ENCODE measurements at places on chromosomes 3 and 15.

DNA sequence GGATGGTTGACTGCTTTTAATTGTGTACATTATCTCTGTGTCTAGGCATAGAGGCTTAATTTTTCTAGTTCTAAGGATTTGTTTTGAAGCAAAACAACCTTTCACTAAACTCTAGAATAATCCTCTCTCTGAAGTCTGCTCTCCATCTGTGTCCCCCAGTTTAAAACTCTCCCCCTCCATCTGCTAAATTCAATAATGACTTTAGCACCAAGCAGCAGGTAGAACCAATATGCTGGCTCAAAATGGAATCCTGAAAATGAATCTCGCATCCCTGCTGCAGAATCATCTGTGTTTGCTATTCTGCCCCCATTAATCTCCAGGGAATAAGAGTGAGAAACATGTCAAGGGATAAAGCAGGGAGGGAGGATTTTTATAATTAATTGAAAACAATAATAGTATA is 111.8 kb downstream of the TUSC7 start:
- DNase-seq = no peak

DNA sequence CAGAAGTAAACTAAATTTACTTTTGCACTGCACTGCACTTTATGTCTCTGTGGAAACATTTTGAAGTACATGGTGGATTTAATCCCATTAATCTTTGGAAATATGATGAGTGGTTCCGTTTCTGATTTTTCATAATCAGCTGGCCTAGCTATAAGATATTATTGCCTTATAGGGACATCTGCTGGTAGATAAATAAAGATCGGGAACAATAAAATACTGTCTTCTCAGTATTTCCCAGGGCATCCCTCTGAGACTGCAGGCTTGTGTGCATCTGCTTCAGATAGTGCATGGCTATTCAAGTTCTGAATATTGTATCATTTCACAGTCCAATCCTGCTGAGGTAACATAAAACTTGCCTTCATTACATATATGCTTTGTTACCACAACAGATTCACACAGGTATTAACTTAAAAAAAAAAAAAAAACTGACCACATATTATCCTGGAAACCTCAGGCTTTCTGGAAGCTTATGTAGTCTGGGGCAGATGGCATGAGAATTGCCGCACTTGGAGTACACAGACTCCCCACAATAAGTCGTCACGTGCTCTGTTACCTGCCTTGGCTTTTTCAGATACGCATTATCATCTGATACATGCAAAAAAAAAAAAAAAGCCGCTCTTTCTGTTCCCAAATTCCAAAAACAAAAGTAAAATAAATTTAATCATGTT is 330.8 kb upstream of the AGTR1 start:
- no peak for DNase-seq

DNA sequence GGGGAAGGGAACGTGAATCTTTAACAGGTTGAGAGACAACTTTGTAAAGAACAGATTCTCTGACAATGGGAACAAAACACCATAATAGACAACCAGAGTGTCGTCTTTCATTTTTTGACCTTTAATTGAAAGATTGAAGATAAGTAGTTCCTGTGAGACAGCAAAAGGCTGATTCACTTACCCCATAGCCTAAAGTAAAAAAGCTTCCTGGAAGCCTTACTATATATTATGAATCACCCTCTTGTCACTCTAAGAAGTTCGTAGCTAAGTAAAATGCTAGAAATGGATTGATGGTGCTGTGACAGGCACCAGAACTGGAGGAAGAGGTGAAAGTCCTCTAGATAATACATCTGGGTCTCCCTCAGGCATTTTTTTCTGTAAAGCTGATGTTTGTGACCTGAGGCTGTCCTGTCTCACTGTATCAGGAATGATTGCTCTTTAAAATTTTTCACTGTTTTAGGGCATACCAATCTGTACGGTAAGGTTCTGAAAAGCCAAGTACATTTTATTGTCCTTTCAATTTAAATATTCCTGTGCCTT is 824.6 kb upstream of the SEMA6D start:
- no peak for DNase-seq

DNA sequence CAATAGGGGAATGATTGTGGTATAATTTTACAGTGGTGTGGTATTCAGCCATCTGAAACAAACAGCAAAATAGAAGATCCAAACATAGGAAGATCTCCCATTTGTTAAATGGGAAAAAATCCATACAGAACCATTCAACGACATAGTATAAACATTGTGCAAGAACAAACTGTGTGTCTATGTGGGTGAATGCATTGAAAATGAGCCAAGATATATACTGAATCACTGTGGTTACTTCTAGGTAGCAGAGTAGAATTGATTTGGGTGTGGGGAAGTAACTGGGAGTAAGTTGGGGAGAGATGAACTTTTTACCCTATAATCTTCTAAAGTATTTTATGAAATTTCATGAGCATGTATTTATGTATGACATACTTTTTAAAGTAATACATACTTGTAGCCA is 123.1 kb upstream of the UMPS start:
- no peak for DNase-seq

GRCh38 chr15:94086341-94086740 is 145.0 kb upstream of the MCTP2 start:
- no peak for DNase-seq

- DNase-seq = peak; percentile 28
Observed at GRCh38 chr15:41965441-41966413, 6.6 kb downstream of the EHD4 start.

DNA sequence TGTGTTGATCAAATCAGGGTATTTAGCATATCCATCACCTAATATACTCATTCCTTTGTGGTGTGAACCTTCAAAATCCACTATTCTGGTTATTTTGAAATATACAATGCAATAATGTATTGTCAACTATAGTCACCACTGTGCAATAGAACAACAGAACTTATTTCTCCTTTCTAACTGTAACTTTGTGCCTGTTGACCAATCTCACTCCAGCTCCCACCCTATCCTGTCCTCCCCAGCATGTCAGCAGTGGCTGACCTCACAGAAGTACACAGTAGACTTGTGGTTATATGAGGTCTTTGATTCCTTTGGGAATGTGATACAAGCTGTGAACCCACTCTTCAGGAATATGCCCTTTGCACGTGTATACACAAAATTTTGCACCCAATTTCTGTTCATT is 64.2 kb downstream of the ECT2 start:
- no peak for DNase-seq

DNA sequence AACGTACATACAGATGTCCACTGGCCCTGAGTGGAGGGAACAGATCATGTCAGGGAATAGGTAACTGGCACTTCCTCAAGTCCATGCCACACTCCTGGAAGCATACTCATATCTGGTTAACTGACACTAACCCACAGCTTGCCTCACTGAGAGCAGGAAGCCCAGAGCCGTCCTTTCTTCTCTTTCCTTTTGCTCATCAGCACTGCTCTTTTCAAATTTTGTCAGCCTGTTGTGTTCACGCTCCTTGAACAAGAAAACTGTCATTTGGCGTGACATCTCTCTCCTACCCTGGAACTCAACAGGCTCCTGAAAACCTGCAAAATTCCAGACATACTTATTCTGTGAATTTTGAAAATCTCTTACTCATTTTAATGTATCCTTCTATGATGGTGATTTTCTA is 360.2 kb downstream of the MAGI1 start:
- no peak for DNase-seq

DNA sequence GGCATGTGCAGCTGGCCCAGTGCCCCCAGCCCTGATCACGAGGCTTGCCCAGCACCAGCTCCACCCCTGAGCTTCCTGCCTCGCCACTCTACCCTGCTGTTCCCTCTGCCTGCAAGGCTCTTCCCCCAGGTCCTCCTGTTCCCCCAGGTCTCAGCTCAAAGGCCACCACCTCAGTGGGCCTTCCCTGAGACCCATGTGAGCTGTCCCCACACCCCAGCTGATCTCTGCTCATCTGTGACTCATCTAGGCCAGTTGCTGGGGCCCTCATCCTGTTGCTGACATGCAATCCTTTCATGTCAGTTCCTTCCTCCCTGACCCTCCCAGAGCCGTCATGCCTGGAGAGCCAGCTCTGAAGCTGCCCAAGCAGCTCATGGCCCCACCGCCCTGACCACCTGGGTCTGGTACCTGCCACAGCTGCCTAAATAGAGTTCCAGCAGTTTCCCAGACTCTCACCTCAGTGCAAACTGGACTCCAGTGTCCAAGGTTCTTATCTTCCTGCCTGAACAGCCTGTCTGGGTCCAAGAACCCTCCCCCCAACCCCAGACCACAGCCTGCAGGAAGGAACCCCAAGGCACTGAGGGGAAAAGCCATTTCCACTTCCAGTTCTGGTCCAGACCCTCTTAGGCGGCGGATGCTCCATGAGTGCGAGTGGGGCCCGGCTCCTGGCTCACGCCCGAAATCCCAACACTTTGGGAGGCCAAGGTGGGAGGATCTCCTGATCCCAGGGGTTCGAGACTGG is 116.6 kb upstream of the IQSEC1 start:
- DNase-seq = peak; percentile 50

GRCh38 chr3:194711286-194711685 is 25.6 kb downstream of the FAM43A start:
- DNase-seq = no peak

GRCh38 chr15:84736375-84736774 is 12.0 kb upstream of the ZNF592 start:
- peak; percentile 94 for DNase-seq

GRCh38 chr3:197512691-197513571 is 42.8 kb downstream of the BDH1 start:
- DNase-seq = no peak

DNA sequence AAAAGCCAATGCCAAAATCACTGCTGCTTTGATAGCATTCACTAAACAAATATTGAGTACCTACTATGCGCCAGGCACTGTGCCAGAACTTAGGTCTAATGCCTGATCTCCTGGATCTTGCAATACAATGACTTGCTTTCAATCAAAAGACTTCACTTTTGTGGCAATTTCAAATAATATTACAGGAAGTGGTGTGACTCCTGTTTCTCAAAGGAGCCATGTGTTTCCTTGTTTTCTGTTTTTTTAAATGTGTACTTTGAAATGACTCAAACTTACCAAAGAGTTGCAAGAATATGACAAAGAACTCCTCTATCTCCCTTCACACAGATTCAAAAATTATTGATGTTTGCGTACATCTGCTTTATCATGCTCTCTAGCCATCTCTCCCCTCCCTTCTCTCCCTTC is 18.3 kb downstream of the OSBPL10 start:
- DNase-seq = peak; percentile 21

- no peak for DNase-seq
Observed at GRCh38 chr15:70504988-70505387, 258.4 kb downstream of the UACA start.

DNA sequence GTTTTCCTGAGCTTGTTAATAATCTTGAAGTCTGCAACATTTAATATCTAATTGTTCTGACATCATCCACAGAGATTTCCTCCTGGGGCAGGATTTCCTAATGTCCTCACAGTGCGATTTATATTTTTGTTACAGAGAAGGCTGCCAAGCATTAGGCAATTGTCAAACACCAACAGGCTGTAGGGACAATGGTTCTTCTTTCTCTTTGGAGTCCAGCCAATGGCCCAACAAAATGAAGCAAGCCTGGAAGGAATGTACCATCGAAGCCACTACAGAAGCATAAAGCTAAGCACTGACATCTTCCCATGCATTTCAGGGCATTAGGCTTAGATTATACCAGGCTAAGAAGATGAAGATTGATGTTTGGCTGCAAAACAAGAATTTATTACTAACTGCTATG is 173.0 kb upstream of the FRMD4B start:
- DNase-seq = no peak

DNA sequence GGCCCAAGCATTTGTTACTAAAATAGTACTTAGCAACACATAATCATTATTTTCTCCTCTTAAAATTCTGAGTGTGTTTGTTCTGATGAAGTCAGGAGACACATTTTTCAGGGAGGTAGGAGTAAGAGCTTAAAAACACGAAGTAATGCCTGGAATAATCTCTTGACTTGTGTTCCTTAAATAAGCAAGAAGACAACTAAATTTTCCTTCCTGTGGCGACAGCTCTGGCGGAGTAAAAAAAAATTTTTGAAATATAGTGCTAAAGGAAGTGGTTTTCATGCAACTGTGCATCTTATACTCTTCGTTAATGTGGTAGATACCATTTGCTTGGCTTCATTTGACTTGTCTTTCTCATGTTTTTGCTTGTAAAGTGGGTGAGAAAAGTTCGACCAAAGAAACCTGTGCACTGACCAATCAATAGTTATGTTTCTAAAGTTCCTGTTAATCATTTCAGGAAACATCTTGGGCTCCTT is 11.1 kb upstream of the MBNL1 start:
- DNase-seq = peak; percentile 85

GRCh38 chr3:174907027-174907426 is 47.9 kb downstream of the NAALADL2 start:
- DNase-seq = no peak

- no peak for DNase-seq
Observed at GRCh38 chr3:188095431-188095830, 58.5 kb upstream of the LPP start.

- no peak for DNase-seq
Observed at GRCh38 chr3:190593075-190593474, 79.2 kb downstream of the IL1RAP start.

- DNase-seq = no peak
Observed at GRCh38 chr15:53627279-53627678, 132.2 kb downstream of the WDR72 start.

DNA sequence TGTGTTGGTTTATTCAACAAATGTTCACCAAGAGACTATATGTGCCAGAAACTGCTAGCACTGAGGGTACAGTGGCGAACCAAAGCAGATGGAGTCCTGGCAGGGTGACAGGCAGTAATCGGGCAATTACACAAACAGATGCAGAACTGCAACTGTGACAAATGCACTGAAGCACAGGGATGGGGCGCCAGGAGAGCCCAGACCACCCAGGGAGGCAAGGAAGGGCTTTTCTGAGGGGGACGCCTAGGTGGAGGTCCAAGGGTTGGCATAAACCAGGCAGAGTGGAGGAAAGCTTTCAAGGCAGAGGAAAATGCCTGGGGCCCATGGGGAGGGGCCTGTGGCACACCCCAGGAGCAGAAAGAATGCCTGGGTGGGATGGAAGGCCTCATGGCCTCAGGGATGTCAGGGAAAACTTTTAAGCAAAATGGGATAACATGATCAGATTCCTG is 5.5 kb downstream of the DIS3L start:
- no peak for DNase-seq

GRCh38 chr3:5698851-5699250 is 511.3 kb downstream of the EDEM1 start:
- no peak for DNase-seq

GRCh38 chr3:71430941-71431552 is 152.5 kb downstream of the FOXP1 start:
- DNase-seq = no peak

- no peak for DNase-seq
Observed at GRCh38 chr15:36251450-36251849, 328.0 kb upstream of the CDIN1 start.

GRCh38 chr3:50189274-50189673 is 2.1 kb upstream of the GNAT1 start:
- peak; percentile 53 for DNase-seq

DNA sequence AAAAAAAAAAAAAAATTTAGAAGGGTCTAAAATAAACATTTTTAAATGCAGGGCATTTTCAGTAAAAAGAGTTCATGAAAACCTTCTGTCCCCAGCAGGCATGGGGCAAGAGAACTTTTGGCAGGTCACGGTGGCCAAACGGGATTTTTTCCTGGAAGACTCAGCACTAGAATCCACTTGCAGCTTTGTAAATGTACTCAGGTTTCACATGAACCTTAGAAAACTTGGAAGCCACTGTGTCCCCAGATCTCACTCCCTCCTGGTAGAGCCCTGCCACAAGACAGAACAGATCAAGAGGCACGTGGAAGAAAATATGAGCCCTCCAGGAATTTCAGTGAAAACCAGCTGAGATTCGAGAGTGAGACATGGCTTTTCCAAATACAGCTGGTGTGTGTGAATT is 2.1 kb upstream of the GNB5 start:
- DNase-seq = no peak

All from activated CD4-positive, alpha-beta T cell treated with anti-CD3 and anti-CD28 coated beads, Interleukin-2, amount 50 U/mL, for 16 hours (primary cell).